ENCODE measurements at places on chromosomes 2 and 18. TPM values are rescaled to one million over a fixed set of nuclear protein-coding genes. Genes with fewer than 3 reads are reported as not detected.

The LINC00305 gene
- total RNA-seq, result not detected

The ZAP70 gene
- total RNA-seq, result 0.27 TPM

The CPLX4 gene
- not detected for total RNA-seq

The NOSTRIN gene
- 3.1 TPM for total RNA-seq

The FAP gene
- total RNA-seq, result 0.15 TPM
